T-cell (primary cell): ENCODE measurements at places on chromosomes 16 and 17.

DNA sequence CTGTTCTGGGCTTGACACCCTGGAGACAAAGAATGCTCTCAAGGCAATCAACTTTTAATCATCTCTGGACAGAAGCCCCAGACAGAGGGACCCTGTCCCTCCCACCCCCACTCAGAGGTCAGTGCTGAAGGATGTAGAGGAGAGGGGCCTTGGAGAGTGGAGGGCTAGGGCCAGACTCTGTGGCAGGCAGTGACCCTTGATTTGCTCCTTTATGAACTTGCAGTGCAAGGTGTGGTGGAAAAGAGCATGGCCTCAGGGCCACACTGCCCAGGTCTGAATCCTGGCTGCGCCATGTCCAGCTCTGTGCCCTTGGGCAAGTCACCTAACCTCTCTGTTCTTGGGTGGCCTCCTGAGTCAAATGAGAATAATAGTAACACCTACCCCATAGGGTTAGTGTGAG is 134.3 kb downstream of the TMEM132E start:
- no peak for DNase-seq

DNA sequence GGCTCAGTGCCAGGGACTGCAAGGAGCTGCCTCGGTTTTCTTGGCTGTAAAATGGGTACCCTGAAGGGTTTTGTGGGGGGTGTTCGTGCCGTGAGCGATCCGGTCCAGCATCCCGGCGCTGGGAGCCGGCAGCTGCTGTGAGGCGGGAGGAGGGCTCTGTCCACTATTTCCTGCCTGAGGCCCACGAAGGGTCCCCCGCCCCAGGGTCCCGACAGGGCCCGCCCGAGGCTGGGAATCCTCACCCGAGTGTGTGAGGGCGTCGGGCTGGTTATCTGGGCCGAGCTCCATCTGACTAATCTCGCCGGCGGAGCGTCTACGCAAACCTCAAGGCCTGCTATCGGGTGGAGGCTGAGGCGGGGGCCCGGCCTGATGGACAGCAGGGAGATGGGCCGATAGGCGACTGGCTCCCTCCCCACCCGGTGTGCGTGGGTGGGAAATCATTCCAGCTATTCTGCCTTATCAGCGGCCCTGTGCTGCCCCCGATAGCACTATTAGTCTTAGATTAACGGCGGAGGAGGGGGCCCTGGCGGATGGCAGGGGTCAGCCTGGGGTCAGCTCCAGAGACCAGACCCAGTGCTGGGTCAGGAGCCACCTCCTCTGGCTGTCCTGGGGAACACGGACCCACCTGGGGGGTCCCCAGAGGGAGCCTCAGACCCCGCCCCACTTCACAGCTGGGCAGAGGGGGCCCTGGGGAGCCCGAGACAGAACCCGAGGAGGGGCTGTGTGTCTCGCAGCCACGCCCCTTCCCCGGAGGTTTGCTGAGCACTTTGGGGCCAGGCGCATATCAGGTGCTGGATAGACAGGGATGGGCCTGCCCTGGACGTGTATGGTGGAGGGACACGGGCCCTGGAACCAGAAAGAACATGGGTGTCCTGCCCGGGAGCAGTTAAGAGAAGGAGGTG is 44.7 kb downstream of the ZFPM1 start:
- DNase-seq: no peak

GRCh38 chr17:45114117-45114932 is 18.0 kb downstream of the PLCD3 start:
- no peak for DNase-seq

DNA sequence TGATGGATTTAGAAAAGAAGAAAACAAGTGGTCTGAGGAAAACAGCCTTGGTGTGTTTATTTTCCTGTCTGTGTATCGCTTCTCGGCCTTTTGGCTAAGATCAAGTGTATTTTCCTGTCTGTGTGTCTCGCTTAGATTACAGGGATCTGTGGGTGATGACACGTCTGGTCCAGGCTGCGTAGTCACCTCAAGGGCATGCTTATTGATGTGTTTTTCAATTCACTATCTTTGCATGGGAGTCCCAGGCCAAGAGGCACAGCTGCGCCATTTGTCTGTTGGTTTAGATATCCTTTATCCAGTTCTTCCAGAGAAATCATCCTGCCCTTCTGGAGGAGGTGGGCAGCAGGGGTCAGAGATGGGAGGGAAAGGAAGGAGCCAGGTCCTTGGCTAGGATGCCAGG is 47.1 kb upstream of the STH start:
- no peak for DNase-seq

- no peak for DNase-seq
Observed at GRCh38 chr16:46426336-46426735, 194.8 kb downstream of the SHCBP1 start.

DNA sequence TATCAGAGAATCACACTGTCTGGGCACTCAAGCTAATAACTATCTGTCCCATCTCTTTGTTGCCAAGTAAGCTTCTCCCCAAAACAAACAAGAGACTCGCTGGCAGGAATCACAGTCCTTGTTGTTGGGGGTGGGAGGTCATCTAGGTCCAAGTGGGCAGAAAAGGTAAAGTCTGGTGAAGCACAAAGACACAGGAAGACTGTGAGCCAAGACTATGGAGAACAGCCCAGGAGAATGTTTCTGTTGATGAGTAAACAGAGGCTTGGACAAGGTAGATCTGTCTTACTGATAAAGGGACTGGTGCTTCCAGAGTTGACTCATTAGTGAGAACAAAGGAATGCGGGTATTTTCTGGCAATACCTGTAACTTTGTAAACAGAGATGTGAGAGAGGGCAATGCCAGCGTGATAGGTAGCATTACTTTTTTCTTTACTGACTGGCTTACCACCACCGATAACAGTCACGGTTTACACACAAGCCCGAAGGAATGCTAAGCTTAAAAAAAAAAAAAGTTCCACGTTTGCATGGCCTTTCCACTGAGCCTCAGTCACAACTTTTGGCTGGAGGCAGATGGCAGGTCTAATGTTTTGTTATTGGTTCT is 11.5 kb upstream of the MMD start:
- DNase-seq: no peak

GRCh38 chr16:75774197-75774596 is 47.9 kb upstream of the CPHXL start:
- DNase-seq: no peak

DNA sequence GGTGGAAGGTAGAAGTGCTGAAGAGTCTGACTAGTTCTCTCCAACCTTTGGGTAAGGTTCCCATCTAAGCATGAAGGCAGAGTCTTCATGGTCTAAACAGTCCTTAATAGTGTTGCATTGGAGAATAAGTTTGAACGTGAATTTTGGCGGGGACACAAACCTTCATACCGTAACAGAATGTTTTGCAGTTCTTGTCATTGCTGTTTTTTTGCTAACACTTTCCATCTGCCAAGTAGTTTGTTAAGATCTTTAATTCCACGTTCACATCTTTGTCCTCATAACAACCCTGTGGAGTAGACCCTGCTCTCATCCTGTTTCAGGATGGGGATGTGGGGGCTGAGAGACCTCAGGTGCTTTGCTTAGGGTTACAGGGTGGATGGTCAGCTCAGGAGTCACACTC is 936.9 kb upstream of the EEF2KMT start:
- no peak for DNase-seq

DNA sequence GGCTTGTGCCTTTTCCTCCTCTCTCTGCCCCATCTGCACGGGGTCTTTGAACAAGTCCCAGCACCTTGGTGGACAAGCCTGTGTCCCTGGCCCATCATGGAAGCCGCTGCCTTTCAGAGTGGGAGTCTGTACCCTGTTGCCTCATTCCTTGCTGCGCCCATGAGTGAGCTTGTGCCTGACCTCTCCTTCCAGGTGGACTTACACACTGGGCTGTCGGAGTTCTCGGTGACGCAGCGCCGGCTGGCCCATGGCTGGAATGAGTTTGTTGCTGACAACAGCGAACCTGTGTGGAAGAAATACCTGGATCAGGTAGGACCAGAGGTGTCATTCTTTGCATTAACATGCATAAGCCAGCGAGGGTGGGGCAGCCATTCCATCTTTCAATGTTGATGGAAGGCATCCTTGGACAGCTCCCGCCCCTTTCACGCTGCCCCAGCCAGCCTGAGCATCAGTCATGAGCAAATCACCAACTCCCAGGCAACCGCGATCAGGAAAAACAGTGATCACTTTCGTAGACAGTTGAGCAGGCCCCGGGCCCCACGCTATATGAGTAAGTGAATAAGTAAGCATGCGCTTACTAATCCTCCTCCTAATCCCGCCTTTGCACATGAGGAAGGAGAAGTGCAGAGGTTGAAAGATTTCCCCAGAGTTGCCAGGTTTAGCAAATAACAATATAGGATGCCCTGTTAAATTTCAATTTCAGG is 36.8 kb downstream of the ATP2C2 start:
- DNase-seq: no peak

- DNase-seq: no peak
Observed at GRCh38 chr17:62780269-62780668, 27.8 kb downstream of the MARCHF10 start.

- no peak for DNase-seq
Observed at GRCh38 chr16:27980919-27981700, 82.4 kb downstream of the GSG1L start.

DNA sequence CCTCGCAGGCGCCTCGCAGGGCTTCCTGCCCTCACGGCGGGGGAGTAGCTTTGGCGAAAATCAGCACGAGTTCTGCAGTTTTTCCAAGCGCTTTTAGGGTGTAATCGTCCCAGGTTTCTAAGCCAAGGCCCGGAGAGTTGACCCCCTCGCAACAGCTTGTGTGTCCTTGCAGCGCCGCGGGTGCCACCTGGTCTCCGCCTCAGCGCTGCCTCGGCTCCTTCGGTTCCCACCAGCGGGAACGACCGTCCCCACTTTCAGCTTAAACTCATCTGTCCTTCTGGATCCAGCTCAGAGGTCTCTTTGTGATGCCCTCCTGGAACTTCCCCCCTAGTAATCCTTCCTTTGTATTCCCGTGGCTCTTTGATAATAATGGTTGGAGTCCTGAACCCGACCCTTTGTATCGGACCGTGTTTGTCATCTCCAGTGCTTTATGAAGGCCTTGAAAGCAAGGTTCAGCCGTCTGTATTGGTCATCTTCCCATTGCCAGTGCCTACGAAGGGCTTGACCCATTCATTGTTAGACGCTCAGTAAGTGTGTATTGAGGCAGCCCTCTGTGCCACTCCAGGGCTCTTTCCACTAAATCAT is 858 bp upstream of the SMARCE1 start:
- no peak for DNase-seq

DNA sequence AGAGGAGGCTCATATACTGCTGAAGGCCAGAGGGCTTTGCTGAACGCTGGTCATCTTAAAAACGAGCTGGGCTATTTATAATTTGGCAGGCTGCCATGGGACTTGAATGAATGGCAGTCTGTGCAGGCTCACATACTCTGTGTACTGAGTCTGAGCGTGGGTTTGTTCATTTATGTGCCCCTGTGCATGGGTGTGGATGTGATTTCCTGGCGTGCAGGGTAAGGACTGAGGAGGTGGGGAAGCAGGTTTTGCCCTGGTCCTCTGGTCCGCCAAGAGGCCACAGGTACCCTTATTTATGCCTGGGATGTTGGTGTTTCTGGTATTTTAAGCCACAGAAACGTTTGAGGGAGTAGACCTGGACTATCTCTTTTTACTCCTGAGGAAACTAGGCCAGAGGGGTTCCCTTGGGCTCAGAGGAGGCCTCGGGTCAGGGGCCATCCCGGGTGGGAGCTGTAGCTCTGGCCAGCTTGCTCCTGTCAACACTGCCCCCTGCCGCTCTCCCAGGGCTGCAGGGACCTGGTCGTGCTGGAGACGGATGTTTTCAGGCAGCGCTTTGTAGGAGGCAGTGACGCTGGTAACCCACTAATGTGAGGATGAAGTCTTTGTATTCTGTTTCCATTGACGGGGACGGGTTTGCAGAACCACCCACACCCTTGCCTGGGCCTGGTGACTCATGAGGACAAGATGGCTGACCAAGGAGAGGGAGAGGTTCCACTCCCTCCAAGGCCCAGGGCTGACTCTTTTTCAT is 184.4 kb downstream of the MSI2 start:
- DNase-seq: peak; percentile 56

GRCh38 chr17:29595107-29595942 is 2.4 kb downstream of the ANKRD13B start:
- no peak for DNase-seq

- DNase-seq: no peak
Observed at GRCh38 chr17:8695241-8695640, 49.4 kb downstream of the CCDC42 start.

GRCh38 chr17:10776381-10776780 is 27.5 kb downstream of the TMEM238L start:
- DNase-seq: no peak

DNA sequence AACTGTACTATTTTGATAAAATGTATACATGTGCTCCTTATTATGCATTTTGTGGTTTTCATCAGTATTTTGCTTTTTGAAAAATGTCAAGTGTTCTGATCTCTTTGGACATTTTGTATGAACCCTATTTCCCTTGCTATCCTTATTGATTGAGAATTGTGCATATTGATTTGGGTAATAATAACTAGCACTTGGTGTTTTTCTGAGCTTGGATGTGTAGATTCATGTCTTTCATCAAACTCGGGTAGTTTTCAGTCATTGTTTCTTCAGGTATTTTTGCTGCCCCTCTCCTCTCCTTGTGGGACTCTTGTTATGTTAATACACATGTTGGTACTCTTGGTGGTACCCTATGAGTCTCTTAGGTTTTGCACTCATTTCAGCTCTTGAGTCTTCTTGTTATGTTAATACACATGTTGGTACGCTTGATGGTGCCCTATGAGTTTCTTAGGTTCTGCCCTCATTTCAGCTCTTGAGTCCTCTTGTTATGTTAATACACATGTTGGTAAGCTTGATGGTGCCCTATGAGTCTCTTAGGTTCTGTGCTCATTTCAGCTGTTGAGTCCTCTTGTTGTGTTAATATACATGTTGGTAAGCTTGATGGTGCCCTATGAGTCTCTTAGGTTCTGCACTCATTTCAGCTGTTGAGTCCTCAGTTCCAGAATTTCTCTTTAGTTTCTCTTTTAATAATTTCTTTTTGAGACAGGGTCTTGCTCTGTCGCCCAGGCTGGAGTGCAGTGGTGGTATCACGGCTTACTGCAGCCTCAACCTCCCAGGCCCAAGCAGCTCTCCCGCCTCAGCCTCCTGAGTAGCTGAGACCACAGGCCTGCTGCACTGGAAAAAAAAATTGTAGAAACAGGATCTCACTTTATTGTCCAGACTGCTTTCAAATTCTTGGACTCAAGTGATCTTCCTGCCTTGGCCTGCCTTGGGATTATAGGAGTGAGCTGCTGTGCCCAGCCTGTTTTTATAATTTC is 19.3 kb downstream of the ZNF750 start:
- DNase-seq: no peak

DNA sequence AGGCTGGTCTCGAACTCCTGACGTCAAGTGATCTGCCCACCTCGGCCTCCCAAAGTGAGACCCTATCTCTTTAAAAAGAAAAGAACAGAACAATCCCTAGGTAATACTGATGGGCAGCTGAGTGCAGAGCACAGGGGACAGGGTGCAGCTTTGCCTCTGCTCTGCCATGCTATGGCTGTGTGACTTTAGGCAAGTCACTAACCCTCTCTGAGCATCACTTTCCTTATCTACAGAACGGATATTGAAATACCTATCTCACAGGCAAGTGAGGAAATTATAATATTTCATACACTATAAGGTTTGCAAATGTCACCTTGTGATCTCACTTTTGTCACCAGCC is 4.1 kb downstream of the CASKIN2 start:
- no peak for DNase-seq

- no peak for DNase-seq
Observed at GRCh38 chr17:57874434-57875289, 24.8 kb upstream of the MRPS23 start.
